ENCODE measurements at places on chromosomes 1 and 21.
A peak's percentile ranks its signal among the peaks of the same experiment; 100 is the strongest.

- peak; percentile 77 for DNase-seq
Observed at GRCh38 chr1:110872745-110873720, at the start of gene CD53. Gene CD53, plus strand, starts transcription at chr1:110873148. Its CDS starts 18,261 bp downstream, at chr1:110891409.

GRCh38 chr21:45494851-45495680 lies 47.2 kb downstream of the SLC19A1 start:
- no peak for DNase-seq

DNA sequence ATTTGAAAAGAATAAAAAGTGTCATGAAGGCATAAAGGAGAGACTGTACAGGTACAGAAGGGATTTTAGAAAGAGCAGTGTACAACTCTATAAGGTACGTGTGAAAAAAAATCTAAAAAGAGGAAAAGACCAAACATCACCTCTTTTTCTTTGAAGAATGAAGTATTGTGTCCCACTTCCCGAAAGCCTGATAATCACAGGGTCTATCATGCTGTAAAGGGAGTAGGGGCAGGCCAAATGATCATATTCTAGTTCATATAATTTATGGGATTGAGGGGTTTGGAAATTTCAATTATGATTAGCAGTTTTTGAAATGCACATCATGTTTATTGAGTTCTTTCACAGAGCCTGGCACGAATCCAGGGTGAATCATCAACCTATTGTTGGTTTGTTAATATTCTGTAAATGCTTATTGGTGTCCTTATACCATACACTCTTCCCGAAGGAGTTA lies 910 bp upstream of the RERE start:
- no peak for DNase-seq

DNA sequence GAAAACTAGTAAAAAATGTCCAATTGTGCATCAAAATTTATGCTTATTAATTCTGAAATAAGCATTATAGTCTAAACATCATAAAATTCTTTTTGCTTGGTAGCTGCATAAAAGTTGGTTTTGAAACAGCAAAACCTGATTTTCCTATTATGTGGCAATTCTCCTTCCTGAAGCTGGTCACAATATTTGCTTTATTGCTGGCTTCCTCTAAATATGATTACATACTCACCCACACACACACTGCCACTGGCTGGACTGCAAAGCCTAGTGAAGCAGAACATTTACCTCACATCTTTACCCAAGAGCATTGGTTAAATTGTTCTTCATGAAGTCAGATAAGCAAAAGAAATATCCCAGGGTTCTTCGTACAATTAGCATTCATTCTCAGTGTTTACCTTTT lies 103.0 kb downstream of the NR5A2 start:
- no peak for DNase-seq

GRCh38 chr1:11256299-11256698 lies 6.1 kb downstream of the MTOR start:
- no peak for DNase-seq

DNA sequence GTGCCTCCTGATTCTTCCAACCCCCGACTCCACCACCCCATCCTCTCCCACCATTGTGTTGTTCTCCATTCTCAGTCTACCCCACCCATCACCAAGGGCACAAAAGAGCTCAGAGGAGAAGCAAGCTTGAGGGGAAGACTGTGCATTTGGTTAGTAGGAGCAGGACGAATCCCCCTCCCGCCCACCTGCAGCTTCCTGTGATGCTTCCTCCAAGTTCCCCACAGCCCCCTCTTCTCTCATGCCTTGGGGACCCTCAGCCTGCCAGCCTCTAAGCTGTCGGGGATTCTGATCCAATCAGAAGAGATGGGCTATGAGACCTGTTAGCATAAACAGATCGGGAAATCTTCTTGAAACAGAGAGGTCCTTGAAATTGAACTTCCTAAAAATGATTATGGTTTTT lies 22.2 kb upstream of the CAPZB start:
- no peak for DNase-seq

DNA sequence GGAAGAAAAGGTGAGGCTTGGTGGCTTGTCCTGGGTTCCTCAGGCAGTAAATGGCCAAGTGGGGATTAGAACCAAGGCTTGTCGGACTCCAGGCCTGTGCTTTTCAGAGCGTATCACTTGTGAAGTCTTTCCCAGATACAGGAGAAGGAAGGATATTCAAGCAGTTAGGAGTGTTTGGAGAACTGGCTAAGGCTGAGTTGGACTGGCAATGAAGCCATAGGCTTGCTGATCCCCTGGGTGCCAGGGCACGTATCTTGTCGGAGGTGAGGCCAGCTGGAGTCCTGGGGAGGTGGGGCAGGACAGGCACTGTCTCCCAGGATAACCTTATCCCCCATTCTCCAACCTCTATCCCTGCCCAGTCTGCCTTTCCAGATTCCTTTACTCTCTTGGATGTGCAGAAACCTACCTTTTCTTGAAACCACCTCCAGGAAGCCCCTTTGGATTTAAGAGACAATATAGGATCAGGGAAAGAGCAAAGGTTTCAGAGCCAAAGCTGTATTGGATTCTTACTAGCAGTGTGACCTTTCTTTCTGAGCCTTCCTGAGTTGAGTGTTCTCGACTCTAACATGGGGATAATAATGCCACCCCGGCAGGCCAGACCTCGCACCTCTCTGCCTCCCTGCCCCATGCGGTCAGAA lies 18.2 kb downstream of the WNT4 start:
- DNase-seq, result no peak

DNA sequence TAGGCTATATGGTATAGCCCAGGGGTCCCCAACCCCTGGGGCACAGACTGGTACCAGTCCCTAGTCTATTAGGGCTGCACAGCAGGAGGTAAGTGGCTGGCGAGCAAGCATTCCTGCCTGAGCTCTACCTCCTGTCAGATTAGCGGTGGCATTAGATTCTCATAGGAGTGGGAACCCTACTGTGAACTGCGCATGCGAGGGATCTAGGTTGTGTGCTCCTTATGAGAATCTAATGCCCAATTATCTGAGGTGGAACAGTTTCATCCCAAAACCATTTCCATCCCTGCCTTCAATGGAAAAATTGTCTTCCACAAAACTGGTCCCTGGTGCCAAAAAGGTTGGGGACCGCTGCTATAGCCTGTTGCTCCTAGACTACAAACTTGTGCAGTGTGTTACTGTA lies 22.8 kb upstream of the ZBTB8A start:
- no peak for DNase-seq

GRCh38 chr1:6251681-6252373 lies 7.8 kb downstream of the HES3 start:
- no peak for DNase-seq

GRCh38 chr1:25676488-25676887 lies 59.9 kb downstream of the MAN1C1 start:
- no peak for DNase-seq

DNA sequence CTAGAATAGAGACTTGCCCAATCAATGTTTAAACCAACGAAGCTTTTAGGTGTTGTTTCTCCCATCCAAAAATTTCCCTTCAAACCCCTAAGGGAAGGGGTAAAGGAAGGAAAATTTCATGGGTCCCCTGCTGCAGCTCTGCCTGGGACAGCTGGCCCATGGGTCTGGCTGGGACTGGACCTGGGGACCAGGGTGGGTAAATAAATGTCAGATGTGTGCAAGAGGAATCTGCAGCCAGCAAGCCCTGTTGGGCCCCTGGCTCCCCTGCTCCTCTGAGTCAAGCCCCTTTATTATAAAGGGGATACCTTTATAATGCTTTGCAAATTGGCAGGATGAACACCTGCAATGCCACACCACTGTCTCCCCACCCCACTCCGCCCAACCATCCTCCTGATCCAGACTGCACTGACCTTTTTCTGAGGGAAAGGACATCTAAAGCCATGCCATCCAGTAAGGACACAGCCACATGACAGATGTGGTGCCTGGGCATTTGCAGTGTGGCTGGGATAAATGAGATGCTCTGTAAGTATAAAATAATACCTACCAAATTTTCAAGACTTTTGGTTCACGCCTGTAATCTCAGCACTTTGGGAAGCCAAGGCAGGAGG lies 1.9 kb upstream of the TMEM125 start:
- DNase-seq, result no peak

- DNase-seq, result no peak
Observed at GRCh38 chr21:26142363-26142762, 28.2 kb downstream of the APP start.

DNA sequence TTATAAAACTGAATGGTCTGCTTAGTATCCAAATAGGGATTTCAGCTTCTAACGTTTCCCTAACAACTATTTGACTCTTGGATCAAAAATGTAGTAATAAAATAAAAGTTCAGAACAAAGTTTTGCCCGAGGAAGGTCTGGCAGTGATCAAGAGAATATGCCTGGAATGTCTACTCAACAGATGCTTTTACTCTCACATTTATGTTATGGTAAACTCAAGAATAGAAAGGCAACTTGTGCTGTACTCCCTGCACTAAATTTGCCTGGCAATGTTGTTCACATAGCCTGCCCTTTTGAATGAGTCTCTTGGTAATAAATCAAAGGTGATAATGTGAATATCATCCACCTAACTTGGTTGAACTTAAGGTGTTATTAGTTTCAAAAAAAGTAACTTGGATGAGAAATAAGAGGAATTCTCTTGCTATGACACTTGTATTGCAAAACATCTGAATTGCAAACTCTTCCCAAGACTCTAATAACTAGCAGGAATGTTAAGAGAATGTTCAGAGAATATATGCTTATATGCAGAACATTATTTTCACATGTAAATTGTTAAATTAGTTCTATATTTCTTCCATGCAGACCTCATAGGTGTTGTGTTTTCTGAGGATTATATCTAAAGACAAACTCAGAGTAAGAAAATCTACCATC lies 215.8 kb downstream of the COL24A1 start:
- no peak for DNase-seq

- DNase-seq, result no peak
Observed at GRCh38 chr1:106964495-106964894, 92.0 kb upstream of the PRMT6 start.

DNA sequence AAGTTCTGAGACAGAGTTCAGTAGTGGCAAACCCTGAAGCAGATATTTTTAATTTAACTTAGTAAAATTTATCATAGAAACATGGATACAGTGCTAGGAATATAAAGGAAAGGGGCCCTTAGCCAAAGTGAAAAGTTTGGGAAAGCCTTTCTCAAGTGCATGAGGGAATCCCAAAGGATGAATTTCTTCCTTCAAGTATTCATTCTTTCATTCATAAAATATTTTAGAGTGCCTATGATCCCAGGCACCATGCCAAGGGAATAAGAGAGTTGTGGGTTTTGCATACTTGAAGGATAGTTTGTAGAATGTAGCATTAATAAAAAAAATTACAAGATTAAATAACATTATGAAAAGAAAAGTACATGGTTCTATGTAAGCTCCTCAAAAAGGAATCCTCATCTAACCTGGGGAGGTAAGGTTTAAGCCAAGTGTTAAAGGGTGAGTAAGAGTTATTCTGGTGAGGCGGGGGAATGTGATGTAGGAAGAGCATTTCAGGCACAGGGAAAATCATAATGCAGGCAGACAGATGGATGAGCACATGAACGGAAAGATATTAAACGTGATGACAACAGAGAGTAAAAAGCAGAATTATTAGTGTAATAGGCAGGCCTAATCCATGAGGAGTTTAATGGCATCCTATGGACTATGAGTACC lies 40.4 kb upstream of the NTNG1 start:
- no peak for DNase-seq

DNA sequence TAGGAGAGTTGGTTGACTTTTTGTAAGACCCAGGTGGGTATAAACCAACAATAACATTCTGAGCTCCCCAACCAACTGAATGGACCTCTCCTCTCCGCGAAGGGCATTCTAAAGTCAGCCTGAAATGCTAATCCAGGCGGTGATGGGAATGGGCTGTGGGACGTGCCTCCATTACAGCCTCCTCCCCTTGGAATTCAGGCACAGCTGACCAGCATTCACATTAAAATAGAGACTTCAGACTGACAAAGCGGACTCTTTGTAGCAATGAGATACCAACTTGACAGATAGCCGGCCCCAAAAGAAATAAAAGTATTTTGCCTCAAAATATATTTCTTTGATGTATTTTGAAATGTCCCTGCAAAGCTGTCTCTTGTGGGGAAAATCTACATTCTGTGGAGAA lies 101.7 kb downstream of the KIF26B start:
- no peak for DNase-seq

- no peak for DNase-seq
Observed at GRCh38 chr1:34290831-34291230, 114.1 kb downstream of the C1orf94 start.

GRCh38 chr1:119226913-119227312 lies 86.5 kb upstream of the WARS2 start:
- no peak for DNase-seq

GRCh38 chr1:66217021-66217420 lies 316.9 kb upstream of the SGIP1 start:
- peak; percentile 1 for DNase-seq

GRCh38 chr1:34263406-34263805 lies 86.7 kb downstream of the C1orf94 start:
- DNase-seq, result no peak

- DNase-seq, result no peak
Observed at GRCh38 chr1:15351310-15351709, 58.4 kb upstream of the EFHD2 start.

DNA sequence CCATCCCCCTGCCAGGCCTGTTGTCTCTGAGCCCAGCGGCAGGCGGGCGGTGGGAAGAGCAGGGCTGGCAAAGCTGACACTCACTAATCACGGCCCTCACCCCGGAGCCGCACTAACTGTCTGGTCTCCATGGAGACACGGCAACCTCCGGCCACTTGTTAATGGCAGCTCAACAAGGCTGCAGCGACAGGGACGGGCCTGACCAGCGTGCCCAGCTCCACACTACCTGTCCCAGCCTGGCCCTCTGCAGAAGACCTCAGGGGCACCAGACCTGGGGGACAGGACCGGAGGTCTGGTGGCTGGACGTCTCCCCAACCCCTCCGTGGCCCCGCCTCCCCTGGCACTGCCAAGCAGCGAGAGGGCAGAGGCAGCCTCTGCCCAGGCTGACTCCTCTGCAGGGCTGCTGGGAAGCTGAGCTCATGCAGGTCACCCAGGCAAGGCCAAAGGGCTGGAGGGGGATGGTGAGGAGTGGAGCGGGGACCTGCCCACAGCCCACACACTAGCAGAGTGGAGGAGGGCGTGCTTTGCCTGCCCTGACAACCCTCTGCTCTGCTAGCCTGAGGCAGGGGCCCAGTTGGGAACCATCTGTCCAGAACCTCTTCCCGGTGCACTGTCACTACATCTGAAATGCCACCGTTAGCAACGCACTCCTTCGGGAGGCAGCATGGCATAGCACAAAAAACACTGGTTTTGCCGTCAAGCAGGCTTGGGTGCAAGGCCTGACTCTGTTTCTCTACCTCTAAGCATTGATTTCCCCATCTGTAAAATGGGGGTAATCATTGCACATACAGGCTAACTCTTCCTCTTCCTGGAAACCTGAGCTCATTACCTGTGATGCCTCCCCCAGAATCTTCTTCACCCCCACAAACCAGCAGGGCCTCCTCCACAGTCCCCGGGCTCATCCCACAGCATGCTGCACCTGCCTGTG lies 29.6 kb upstream of the WASF2 start:
- no peak for DNase-seq

GRCh38 chr1:233587958-233588799 lies 25.7 kb upstream of the KCNK1 start:
- no peak for DNase-seq

- no peak for DNase-seq
Observed at GRCh38 chr1:1442069-1442770, 6.7 kb downstream of the VWA1 start.
